ENCODE measurements at places on chromosomes 7 and 10. TPM values are rescaled to one million over a fixed set of nuclear protein-coding genes. Genes with fewer than 3 reads are reported as not detected.

DNA sequence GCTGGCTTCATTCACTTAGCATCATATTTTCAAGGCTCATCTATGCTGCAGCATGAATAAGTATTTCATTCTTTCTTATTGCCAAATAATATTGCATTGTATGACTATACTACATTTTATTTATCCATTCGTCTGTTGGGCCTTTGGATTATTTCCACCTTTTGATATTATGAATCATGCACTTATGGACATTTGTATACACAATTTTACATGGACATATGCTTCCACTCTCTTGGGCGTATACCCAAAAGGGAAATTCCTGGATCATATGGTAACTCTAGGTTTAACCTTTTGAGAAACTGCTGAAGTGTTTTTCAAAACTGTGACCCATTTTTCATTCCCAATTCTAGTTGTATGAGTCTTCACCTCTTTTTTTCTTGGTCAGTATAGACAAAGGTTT is 80.3 kb upstream of the GNAI1 start:
- no peaks in the 10 kb centered on the region for H3K27me3 ChIP-seq
- DNase-seq, result no peak
- no peak overlapping the region for H3K4me3 ChIP-seq
- no peaks in the 10 kb centered on the region for H3K36me3 ChIP-seq

DNA sequence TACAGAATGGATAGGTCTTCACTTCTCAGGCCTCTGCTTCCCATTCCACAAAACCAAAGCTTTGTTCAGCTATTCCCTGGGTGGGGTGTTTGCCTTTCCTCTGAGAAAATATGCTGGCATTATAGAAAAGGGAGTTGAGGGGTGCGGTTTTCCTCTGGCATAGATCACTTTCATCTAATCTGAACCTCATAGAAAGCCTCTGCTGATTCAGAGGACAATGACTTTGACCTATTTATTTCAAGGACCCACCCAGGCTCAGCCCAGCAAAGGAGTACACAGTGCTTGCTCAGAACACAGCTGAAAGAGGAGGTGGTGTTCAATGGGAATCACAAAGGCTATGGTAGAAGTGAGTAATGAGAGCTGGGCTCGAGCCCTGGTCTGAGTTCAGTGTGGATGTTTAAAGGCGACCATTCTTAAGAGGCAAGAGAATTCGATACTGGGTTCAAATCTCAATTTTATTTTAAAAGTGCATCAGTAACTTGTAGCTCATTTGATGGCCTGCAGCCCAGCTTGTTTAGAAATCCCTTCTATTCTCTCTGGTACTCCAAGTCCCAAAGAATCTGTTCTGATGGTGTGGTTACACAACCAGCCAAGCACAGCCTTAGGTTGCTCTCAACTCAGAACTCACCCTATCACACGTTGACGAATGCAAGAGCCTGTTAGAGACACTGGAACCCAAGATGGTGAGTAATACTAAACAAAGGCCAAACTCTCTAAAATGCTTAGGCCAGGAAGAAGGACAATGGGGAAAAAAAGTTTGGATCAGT is 1012.8 kb downstream of the LRMDA start:
- no peaks in the 10 kb centered on the region for H3K36me3 ChIP-seq
- H3K4me3 ChIP-seq, result no peak overlapping the region
- H3K27me3 ChIP-seq, result no peaks in the 10 kb centered on the region

- no peaks in the 10 kb centered on the region for H3K27me3 ChIP-seq
- H3K36me3 ChIP-seq, result no peaks in the 10 kb centered on the region
- H3K4me3 ChIP-seq, result no peak overlapping the region
- no peak overlapping the region for H3K27ac ChIP-seq
- DNase-seq, result no peak
Measured at GRCh38 chr10:4526311-4526731, 299.7 kb upstream of the AKR1E2 start.

DNA sequence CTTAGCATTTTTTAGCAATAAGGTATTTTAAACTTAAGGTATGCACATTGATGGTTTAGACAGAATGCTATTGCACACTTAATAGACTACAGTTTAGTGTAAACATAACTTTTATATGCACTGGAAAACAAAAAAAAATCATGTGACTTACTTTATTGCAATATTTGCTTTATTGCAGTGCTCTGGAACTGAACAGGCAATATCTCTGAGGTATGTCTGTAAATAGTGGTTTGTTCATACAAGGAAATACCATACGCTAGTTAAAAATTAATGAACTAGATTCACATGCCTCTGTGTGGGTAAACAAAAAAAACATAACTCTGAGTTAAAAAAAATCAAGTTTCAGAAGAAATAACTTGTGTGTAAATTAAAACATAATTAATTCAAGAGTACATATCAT is 479.0 kb upstream of the MKI67 start:
- no peak overlapping the region for H3K27ac ChIP-seq
- H3K4me3 ChIP-seq, result no peak overlapping the region
- no peaks in the 10 kb centered on the region for H3K4me1 ChIP-seq
- H3K27me3 ChIP-seq, result no peaks in the 10 kb centered on the region
- H3K36me3 ChIP-seq, result no peaks in the 10 kb centered on the region

- H3K4me1 ChIP-seq, result peaks cover 95% of the 10 kb centered on the region
- no peak overlapping the region for H3K4me3 ChIP-seq
- no peak for DNase-seq
- H3K27ac ChIP-seq, result peak overlapping the region; percentile 77
Measured at GRCh38 chr10:71218651-71219050, 6.3 kb downstream of the UNC5B start.

DNA sequence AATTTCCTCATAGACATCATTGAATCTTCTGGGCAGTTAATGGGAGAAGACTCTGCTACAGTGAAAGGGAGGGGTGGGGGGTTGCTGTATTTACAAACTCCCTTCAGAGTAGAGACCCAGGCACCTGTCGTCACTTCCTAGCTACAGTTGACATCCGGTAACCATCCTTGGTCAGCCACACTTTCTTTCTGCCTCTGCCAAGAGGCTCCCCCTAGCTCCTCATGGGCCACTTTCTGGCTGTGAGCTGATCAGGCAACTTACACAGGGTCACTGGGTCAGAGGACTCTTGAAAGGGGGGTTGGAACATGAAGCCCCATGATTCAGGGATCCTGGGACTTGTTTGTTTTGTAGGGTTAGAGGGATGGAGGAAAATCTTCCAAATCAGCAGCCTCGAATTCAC is 1.2 kb downstream of the TECPR1 start:
- DNase-seq, result no peak
- H3K4me3 ChIP-seq, result peak overlapping the region; percentile 90
- peaks cover 74% of the 10 kb centered on the region for H3K4me1 ChIP-seq
- peak overlapping the region; percentile 91 for H3K27ac ChIP-seq
- H3K36me3 ChIP-seq, result peaks cover 3% of the 10 kb centered on the region
- no peaks in the 10 kb centered on the region for H3K27me3 ChIP-seq

- no peaks in the 10 kb centered on the region for H3K4me1 ChIP-seq
- H3K36me3 ChIP-seq, result no peaks in the 10 kb centered on the region
- peaks cover 28% of the 10 kb centered on the region for H3K27me3 ChIP-seq
- no peak overlapping the region for H3K4me3 ChIP-seq
- DNase-seq, result no peak
Measured at GRCh38 chr10:121459279-121459621, 139.0 kb downstream of the FGFR2 start.

DNA sequence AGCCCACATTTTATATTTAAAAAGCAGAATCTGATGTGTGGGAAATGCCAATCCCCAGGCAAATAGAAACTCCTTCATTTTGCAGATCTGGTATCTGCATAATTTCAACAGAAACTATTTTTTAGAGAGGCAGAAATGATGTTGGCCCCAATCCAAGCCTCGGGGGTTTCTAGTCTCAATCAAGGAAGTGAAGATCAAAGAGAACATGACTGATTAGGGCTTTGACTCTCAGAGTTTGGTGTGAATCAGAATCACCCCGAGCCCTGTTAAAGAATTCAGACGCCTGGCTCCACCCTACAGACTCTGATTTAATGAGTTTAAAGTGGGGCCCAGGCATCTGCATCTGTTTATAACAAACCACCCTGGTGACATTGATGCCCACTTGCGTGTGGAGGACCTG is 36.7 kb upstream of the UBE2H start:
- H3K27me3 ChIP-seq, result no peaks in the 10 kb centered on the region
- no peak overlapping the region for H3K27ac ChIP-seq
- H3K4me3 ChIP-seq, result no peak overlapping the region
- no peaks in the 10 kb centered on the region for H3K36me3 ChIP-seq
- peaks cover 11% of the 10 kb centered on the region for H3K4me1 ChIP-seq

CNPY1 gene
- total RNA-seq, result not detected

LBX1 gene
- total RNA-seq, result not detected
